ENCODE measurements at places on chromosomes 7 and 10.

DNA sequence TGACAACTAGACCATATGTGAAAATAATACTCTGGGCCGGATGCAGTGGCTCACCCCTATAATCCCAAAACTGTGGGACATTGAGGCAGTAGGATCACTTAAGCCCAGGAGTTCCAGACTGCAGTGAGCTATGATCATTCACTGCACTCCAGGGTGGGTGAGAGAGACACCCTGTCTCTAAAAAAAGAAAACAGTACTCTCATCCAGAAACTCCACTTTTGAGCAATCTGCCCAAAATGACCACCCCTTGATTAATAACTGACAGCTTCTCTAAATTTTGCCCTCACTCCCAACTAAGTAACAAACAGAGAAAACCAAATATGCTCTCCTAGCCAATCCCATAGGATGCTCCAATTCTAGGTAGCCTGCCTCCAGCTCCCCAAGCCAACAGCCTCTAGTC, 62.5 kb upstream of the AKR1E2 start:
- DNase-seq: no peak

DNA sequence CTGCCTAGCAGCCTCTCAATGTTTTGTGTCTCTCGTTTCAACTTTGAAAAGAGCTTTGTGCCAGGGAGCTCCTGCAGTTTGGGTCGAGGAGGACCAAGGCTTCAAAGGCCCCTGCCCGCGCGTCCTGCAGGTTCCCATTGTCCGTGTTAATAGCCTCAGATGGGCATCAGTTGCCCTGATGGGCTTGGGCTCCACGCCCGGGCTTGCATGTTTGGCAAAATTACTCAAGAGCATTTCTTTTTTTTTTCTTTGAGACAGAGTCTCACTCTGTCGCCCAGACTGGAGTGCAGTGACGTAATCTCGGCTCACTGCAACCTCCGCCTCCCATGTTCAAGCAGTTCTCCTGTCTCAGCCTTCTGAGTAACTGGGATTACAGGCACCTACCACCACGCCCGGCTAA, 636.6 kb downstream of the SDK1 start:
- DNase-seq: no peak

DNA sequence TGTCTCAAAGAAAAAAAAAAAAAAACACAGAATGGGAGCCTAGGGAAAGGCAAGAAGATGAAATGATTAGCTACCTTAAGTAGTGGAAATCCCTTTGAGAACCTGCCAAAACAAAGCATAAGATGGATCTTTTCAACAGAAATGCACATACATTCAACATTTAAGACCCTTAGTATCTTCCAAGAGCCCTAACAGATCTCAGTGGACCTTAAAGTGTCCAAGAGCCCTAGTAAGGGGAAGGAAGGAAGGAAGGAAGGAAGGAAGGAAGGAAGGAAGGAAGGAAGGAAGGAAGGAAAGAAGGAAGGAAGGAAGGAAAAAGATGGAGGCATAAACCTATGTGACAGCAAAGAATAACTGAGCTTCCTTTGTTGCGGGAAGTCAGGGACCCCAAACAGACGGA, 11.6 kb upstream of the MACROH2A2 start:
- DNase-seq: no peak

DNA sequence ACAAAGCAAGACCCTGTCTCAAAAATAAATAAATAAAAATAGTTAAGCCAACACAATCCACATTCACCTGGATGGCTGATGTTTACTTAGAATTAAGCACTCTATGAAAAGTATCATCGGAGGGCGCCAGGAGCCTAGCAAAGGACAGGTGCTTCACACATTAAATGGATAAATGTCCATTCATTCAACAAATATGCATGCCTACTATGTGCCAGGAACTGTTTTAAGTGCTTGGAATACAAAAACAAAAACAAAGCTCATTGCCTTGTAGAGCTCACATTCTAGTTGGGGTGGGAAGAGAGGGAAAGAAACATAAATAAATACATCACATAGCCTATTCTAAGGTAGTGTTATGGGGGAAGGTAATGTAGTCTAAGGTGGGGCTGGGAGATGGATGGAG, 4.1 kb downstream of the BAIAP2L1 start:
- no peak for DNase-seq

DNA sequence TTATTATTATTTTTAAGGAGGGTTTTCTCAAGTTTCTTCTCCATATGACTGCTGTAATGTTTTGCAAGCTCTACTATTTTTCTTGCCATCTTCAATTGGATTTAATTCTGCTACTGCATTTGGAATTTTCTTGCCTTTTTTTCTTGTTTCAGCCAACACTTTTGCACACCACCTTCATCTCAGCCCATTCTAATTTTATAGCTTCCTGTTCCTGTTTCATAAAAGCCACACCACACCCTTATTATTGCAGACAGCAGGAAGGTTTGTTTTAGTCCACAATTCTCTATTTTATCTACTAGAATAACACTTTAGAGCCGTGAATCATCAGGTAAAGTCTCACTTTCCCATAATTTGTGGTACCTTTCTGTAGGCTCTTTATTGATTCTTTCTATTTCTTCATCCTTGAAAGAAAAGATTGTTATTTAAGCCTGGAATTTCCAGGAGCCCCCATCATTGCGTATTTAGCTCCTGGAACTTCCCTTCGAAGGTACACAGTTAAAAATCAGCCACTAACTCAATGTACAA, 209.3 kb upstream of the TBX20 start:
- DNase-seq: no peak

DNA sequence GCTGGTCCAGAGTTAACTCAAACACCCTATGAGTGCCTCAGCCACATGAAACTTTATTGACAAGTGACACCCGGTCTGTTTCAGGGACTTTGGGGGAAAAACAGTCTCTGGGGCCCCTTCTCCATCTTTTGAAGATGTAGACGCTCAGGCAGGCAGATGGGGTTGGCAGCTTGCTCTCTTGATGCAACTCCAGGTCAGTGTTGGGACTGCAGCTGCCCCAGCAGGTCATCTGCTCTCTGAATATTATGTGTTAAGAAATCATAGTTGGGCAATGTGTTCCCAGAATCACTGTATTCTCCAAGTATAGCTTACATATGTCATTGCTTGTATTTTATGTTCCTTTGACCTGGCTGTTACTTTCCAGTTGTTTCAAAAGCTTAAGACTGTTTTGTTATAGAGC, 544.9 kb upstream of the MGMT start:
- no peak for DNase-seq

DNA sequence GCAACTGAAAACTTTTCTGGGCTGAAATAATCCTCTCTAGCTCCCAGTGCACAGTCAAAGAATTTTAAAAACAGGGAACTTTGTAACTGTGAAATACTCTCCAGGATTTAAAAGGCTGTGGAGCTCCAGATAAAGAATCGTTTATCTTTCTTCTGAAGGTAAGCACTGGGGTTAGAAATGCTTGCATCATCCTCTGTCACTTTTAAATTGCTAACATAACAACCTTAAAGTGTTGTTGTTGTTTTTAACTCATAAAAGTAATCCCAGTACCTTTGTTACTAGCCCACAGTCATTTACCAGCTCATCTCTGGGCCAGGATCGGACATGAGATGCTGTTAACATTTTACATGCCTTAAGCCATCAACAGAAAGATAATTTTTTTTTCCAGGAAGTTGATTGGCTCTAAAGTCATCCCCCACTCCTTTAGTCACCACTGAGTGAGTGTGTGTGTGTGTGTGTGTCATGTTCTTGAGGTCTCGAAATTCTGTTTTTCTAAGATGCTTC, at the start of gene SLC39A12:
TSS of gene SLC39A12 (plus strand) at position 51 of the 504 bp plus-strand sequence. CDS start 1,359 bp downstream, outside the sequence.
- no peak for DNase-seq

DNA sequence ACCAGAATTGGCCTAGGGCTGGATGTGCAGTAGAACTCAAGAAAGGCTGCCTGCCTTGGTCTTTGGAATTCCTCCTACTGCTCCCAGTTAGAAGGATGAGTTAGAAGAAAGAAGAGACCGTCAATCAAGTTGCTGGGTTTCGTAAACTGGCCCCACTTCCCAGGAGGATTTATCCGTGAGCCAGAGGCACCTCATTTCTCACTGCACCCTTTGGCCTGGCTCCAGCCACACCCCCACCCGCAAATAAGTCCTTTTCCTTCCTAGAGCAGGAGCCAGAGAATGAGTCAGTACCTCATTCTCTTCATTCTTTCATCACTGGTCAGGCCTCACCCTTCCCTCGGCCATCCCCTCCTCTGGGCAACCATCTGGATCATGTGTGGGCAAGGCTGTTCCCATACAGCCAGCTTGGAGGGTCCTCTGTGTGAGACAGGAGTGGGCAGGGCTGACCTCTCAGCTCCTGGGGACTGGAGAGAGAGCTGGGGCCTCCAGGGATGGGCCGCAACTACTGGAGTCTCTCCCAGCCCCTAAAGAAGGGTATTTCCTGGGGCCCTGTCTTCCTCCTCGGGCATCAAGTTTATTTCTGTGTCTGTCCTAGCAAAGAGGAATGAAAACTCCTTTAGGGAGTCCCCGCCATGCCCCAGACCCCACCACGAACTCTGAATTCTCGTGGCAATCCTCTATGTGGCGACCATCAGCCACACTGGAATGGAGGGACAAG, 87.2 kb upstream of the DUSP5 start:
- no peak for DNase-seq
